ENCODE measurements at places on chromosomes 2 and 18. TPM values are rescaled to one million over a fixed set of nuclear protein-coding genes. Genes with fewer than 3 reads are reported as not detected.

- DNase-seq: no peak
Measured at GRCh38 chr2:66494708-66495107, 59.8 kb downstream of the MEIS1 start.

DNA sequence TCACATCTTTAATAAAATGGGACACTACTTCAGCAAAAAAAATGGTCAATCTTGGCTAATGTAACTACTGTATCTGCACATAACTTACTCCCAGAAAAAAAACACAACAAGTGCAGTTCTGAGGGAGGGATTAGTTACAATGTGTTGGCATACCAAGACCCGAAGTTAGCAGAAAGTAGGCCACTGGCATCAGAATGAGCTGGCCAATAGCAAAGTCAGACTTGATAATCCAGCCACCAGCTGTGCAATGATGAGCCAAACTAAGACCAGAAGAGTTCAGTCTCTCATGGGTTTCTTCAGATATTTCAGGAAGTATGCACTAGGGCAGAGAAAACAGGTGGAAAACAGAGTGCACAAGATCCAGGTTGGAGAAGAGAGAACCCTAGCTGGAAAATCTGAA is 65.3 kb downstream of the OLA1 start:
- no peak for DNase-seq

DNA sequence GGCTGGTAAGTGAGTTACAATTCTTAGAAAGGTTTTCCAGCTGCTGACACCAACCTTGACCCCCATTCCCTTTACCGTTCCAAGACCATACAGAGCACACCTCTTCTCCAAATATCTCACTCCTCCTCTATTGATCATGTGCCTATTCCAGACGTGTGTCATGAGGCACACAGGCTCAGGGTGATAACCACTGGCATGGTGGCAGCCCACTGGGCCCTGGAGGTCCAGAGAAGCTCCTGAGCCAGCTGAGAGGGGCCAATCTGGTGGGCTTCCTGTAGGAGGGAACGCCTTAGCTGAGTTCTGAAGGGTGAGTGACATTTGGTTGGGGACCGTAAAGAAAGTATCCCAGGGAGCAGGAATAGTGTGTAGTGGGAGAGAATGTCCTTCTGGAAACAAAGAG is 28.3 kb downstream of the ZAP70 start:
- no peak for DNase-seq

DNA sequence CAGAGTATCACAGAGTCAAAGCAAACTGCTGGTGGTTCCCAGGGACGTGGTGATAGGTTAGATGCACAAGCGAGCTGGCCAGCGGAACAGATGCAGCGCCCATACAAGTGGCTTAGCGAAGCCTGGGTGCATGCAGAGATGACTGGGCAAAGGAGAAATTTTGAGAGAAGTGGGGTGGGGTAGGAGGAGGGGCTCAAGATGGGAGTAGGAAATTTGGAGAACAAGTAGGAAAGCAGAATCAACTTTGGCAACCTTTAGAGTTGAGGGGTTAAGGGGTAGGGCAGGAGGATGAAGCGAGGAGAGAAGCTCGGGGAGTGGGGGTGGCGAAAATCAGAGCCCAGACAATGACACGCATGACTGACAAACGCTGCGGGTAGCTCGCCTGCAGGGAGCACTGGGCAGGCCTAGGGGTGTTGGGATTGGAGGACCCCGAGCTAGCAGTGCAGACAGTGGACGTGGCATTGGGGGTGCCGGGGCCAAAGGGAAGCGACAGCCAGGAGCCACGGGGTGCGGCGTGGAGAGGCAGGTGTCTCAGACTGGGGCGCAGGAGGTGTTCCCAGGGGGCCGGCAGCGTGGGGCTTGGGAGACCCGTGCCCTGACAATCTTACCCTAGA is 431 bp downstream of the FAM98A start:
- DNase-seq: peak; percentile 23

DNA sequence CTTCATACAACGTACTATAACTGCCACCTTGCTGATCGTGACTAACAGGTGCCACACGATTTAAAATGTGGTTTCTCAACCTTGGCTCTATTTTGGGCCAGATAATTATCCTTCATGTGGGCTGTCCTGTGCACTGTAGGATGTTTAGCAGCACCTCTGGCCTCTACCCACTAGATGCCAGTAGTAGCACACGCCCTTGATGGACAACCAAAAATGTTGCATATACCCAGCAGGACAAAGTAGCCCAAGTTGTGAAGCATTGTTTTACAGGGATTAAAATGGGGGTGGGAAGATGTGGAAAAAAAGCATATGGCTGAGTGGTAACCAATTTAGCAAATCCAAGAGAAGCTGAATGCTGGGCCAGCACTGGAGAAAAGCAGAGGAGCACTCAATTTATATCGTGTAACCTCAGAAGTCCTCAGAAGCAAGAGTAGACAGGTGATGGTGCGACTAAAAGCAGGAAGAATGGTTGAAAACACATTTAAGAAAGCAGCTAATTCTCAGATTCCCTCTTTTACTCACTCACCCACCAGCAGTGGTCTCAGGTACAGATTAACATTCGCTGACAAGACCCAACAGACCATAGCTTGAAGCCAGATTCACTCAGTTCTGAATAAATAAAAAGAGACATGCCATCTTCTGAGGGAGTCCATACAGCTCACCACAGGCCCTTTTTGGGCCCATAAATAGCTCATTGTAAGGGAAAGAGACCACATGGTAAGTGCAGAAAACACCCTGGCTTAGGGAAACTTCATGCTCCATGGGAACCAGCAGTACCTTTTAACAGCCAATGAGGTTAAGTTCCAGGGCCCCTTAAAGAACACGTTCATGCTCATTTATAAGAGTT is 50.6 kb downstream of the RAPH1 start:
- peak; percentile 39 for DNase-seq

DNA sequence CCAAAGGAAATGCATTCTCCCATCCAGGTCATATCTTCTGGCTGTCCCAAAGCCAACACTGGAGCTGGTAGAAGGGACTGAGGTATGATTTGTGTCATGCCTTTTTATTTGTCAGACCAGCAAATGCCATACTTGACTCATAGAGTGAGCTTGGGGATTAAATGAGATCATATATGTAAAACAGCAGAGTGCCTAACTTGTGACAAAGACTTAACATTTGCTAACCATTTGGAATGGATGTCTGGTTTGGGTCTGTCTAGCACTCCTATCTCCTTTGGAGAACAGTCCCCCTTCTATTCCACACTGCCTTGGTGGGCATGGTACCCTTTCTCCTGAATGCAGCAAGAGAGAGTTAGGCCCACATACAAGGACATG is 128.5 kb upstream of the LGALSL start:
- no peak for DNase-seq

DNA sequence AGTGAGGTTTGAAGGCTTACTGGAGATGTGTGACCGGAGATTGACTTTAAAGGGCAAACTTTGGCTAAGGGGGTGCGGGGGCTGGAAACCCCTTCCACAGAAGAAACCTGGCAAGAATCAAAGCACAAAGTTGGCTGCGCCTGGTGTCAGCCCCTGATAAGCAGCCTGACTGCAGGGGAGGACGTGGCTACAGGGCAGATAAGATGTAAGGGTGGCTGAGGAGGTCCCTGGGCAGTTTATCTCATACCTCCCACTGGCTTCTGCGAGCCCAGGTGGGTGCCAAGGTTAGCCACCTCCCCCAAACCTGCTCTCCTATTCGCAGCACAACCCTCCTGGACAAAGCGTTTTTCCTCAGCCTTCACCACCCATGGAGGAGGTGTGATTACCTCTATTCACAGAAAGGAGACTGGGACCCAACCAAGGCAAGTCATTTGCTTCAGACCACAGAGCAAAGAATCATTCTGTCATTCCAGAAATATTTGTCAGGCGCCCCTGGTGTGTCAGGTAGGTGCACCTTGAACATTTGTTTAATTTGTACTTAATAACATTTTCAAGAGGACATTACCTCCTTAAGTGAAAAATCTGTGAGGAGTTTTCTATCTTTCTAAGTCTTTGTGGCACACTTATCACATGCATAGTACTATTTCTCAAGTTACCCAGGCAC is 73.1 kb upstream of the IL1R1 start:
- DNase-seq: no peak

DNA sequence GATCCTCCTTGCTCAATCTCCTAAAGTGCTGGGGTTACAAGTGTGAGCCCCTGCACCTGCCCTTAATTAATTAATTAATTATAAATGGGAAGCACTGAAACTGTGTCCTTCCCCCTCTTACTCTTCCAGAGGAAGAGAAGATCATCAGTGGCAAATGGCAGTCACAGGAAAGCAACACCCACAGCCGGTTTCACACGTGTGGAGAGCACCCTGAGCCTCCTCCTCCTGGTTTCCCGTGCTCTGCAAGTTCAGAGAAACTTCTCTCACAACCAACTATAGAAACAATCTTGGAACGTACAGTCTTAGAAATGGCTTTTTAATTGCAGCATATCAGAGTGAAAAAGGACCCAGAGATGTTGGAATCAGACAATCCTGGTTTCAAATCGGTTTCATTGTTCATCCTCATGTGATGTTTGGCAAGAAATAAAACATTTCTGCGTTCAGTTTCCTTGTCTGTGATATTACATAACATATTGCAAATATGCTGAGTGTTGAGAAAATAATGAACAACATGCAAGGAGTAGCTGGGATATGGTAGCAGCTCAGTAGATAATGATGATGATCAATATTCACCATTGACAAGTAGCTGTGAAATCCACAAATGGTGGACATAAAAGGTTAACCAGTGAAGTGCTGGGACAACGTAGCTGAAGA is 141.0 kb upstream of the KCTD1 start:
- no peak for DNase-seq

- no peak for DNase-seq
Measured at GRCh38 chr2:170895023-170895757, 33.9 kb upstream of the GORASP2 start.

- no peak for DNase-seq
Measured at GRCh38 chr18:53152476-53152875, 812.5 kb downstream of the DCC start.

DNA sequence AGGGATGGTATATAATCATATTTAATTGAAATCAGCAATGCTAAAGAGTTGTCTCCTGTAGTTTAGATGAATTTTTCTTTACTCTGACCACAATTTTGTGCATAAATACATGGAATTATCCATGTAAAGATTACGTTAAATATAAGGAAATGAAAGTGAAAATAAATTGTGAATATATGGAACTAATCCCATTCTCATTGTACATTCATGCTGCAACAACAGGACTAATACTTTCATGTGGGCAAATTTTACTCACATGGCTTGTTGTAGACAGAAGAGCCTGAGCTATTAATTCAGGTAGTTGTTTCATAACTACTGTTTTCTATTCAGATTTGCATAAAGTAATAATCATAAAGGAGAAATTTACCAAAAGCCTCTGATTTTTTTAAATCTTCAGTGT is 357.8 kb downstream of the ARHGAP15 start:
- DNase-seq: no peak

DNA sequence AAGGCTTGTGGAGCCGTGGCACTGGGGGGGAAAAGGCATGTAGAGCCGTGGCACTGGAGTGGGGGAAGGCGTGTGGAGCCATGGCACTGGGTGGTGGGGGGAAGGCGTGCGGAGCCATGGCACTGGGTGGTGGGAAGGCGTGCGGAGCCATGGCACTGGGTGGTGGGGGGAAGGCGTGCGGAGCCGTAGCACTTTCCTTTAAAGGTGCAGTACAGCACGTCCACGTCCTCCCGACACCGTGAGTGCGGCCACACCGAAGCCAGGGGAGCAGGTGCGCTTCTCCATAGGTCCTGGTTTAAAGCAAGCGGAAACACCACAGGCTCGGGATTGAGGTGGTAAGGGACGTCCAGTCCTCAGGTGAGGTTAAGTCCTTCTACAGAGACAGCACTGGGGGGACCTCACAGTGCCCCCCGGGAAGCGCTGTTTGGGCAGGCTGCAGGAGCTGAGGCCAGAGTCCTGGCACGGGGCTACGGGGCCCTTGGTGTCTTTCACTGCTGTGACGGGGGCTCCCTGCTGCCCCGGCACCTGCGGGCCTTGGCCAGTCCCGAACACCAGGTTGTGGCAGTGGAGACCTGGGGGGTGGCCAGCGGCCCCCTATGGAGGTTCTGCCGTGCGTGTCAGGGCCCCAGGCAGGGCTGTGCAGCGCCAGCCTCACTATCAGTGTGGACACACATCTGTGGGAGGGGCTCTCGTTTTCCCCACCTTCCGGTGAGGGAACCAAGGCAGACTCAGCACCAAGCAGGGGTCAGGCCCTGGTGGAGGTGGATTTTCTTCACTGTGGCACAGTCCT is 93.0 kb upstream of the CTDP1 start:
- no peak for DNase-seq

DNA sequence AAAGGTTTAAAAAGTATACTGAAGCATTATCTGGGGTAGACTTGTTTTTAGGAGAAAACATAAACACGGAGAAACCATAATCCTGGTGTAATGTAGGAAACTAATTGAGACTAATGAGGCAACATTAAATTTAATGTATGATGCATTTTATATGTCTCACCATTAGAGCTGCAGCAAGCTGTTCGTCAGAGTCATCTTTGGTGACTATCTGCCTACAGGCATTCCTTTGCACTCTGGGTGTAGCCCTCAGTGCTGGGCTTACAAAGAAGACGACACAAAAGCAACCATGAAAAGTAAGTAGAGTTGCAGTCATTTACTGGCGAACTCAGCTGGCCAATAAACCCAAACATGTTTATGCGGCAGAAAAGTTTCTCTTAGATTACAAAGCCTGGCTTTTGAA is 415.3 kb upstream of the ZEB2 start:
- no peak for DNase-seq

DNA sequence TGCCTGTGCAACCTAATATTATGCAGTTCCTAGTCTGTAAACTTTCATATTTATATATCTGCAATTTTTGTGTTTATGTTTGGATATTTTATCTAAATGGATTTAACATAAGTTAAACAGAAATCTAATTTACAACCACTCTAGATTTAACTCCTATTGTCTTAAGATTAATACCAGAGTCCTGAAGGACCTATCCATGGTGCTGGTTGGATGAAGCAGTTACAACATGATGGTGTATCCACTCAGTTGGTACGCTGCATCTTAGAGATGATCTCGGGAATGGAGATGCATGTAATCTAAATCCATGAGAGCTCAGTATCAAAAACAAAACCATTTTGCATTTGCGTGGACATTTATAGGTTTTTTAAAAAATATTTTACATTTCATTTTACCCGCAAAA is 745.9 kb upstream of the SLC8A1 start:
- no peak for DNase-seq

DNA sequence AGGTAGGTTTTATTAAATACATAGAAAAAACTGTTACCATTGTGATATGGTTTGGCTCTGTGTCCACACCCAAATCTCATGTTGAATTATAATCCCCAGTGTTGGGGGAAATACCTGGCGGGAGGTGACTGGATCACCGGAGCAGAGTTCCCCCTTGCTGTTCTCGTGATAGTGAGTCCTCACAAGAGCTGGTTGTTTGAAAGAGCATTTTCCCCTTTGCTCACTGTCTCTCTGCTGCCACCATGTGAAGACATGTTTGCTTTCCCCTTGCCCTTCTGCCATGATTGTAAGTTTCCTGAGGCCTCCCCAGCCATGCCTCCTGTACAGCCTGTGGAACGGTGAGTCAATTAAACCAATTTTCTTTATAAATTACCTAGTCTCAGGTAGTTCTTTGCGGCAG is 352.7 kb upstream of the SLC39A10 start:
- peak; percentile 26 for DNase-seq

SPDYA gene
- 0.23 TPM for total RNA-seq

COL6A3 gene
- 0.17 TPM for total RNA-seq

SLC4A1AP gene
- total RNA-seq: 42.4 TPM

CD8B gene
- total RNA-seq: not detected

BARD1 gene
- 16.7 TPM for total RNA-seq

EMILIN1 gene
- total RNA-seq: not detected

CNGA3 gene
- not detected for total RNA-seq

ACADL gene
- total RNA-seq: 0.32 TPM

RASGRP3 gene
- total RNA-seq: not detected
